ENCODE measurements at places on chromosomes 4 and X.

DNA sequence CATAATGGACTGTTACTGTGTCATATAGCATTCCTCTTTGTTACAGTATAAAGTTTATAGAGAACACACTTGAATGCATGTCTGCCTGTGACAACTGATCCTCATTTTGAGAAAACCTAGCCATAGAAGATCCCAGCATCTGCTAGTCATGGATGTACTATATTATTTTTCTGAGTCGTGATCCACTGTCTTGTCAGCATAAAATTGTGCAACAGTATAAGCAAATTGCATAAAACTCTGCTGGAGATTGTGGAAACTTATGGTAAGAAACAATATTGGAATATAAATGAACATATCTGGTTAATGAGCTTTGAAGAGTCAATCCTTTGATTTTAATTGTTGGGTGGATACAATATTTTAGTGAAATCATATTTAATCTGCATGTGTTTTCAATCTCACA lies 3.6 kb downstream of the NEIL3 start:
- no peak for DNase-seq

GRCh38 chr4:115219315-115219860 lies 106.0 kb upstream of the NDST4 start:
- no peak for DNase-seq

GRCh38 chrX:45196701-45197100 lies 4.0 kb downstream of the DIPK2B start:
- no peak for DNase-seq

DNA sequence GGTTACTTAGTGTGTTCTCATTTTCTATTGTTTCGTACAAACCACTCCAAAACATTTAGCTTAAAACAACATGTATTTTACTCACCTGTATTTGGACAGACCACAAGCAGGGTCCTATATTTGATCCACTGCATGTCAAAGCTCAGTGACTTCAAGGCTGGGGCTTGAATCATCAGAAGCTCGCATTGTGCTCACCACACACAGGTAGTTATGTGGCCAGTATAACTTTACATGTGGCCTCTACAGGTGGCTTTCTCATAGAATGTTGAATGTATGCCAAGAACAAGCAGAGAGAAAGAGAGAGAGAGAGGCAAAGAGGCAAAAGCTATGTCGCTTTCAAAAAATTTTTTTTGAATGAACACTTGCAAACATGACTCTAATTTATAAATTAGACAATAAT lies 107.6 kb downstream of the QRFPR start:
- no peak for DNase-seq

GRCh38 chrX:153495362-153495751 lies 577 bp downstream of the BGN start:
- DNase-seq: no peak

DNA sequence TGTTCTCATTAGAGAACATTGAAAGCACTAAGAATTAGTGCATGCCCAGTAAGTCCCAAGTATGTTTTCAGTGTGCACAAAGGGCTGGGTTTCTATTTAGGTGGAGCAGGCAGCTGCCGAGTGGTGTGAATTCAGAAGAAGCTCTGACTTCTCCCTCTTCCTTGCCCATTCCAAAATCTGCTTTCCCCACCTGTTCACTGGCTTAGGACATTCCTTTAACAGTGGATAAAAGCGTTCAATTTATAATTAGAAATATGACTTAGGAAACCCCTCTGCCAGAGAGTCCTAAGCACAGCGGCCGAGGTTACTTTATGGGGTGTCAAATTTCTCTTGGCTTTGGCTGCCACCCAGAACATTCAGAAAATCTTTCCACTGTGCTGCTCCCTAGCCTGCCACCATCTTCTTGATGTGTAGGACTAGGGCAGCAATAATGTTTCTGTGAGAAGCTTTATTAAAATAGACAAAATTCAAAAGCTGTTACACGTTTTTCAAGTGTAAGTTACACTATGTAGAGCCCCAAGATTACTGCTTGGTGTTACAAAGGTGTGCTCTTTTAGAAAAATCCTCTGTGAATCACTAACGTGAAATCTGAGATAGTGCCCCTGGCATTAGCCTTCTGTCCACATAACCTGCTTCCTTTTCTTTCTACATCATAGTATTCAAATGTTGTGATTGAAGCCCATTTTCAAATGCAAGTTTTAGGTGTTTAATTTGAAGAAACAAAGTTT lies 191.6 kb upstream of the ANKRD50 start:
- no peak for DNase-seq

GRCh38 chr4:83074086-83074704 lies 39.2 kb downstream of the COPS4 start:
- DNase-seq: no peak

GRCh38 chr4:104494822-104495559 lies at the start of gene CXXC4:
TSS of gene CXXC4 (minus strand) at chr4:104494894. CDS start at chr4:104491802, 3,092 bp downstream.
- no peak for DNase-seq

- DNase-seq: no peak
These were observed 51.9 kb downstream of the RBM47 start for GRCh38 chr4:40577588-40578253.

DNA sequence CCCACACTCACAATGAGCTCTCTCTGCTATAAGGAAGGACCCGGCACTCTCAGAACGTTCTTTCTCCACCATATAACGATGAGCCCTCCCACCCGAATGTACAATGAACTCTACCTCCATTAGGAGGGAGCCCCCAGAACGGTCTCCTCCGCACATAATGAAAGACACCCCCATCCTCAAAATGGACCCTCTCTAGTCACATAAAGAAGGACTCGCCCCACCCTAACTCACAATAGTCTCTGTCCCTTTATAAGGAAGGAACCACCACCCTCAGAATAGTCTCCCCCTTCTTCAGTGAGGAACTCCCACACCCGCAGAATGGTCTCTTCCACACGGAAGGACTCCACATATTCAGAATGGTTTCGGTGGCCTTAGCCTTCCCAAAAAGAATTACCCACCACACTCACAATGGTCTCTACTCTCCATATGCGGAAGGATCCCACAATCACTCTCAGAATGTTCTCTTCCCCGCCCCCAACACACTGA lies 477 bp downstream of the SLC35A2 start:
- DNase-seq: no peak

- no peak for DNase-seq
These were observed 109.3 kb downstream of the AFF2 start for GRCh38 chrX:148609515-148610327.

- DNase-seq: no peak
These were observed 48.9 kb upstream of the ZNF518B start for GRCh38 chr4:10506077-10506476.

DNA sequence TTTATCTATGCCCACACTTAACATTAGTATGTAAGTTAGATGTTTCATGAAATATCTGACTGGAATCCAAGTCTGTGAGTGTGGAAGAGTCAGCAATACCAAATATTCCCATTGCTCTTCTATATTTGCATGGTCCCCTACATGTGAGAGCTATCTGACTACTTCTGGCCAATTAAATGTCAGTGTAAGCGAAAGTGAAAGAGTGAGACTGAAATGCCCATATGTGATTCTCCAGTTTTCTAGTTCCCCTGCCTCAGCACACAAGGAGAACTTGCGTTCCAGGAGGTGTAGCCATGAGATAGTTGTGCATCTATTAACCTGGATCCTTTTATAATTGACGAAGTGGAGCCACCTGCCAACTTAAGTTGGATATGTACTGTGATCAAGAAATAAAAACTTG lies 50.1 kb upstream of the GLRB start:
- no peak for DNase-seq

DNA sequence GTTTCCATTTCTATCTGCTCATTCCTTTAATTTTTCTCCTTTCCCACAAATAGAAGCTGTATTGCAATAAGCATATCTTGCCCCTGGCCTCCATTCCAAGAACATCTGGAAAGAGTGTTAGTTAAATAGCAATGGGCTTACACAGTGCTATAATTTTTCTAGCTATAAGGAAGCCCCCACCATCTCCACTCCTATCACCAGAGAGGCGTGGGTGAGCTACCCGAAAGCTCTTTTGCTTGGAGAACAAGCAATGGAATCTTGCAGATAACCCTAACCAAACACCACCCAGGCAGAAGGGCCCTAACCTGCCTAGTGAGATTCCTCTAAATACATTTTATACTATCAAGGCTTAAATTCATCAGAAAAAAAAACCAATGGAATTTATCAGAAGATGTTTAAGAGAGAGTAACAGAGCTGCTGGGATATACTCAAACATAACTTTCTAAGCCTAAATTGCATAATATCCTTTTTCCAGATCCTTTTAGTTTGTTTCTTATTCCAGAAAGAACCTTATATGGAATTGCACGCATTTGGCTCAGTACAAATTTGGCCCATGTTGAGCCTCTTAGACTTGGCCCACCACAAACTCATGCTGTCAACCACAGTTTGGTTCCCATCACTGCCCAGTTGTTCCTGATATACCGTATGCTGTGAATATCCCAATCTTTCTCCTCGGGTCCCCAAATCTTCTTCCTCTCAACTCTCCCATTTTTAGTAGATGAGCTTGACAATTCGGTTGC lies 91.6 kb upstream of the PLAC1 start:
- DNase-seq: no peak

- DNase-seq: no peak
These were observed 56.5 kb downstream of the RELL1 start for GRCh38 chr4:37629713-37630112.

DNA sequence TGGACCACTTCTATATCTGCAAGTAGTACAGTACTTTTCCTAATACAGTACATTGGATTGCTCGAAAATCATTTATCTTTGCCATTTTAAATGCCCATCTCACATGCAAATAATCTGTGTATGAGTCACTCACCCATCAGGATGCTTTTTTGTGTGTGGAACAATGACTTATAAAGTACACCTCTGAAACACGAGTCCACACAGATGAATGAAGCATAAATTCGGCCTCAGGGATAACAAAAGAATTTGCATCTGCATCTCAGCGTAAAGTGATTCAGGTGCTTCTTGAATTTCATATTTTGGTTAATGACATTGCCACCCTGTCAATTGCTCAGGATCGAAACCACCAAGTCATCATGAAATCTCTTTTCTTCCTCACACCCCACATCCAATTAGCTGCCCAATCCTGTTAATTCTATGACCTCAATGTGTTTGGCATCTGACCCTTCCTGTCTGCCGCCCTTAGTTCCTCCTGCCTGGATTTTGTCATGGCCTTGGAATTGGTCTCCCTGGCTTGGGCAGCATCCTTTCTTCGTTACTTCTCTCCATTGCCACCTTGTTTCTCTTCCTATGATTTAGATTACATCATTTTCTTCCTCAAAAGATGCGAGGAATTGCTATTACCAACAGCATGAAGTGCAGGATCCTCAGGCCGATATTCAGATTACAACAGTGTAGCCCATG lies 161.6 kb upstream of the MID1 start:
- no peak for DNase-seq

DNA sequence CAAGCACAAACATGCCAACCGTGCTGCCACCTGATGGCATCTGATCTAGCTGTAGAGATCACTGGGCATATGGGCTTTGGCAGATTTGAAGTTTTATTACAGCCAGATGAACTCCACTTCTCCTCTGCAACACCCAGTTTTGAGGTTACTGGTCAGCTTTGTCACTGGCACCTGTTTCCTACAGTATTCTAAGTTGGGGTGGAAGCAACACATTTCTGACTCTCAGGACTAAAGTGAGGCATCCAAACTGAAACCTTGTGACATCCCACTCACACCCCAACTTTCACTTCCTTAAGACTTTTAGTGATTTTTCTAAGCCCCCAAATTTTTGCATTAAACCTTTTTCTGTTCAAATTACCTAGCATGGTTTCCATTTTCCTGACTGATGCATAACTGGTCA lies 115.1 kb upstream of the PCDH18 start:
- DNase-seq: no peak

- no peak for DNase-seq
These were observed 96.0 kb upstream of the IGFBP7 start for GRCh38 chr4:57206172-57206571.

GRCh38 chr4:159235779-159236368 lies 133.0 kb downstream of the RAPGEF2 start:
- DNase-seq: no peak

- no peak for DNase-seq
These were observed 67.7 kb upstream of the PJA1 start for GRCh38 chrX:69232945-69233344.

GRCh38 chr4:183098723-183099536 lies at the start of gene WWC2:
TSS of gene WWC2 (plus strand) at chr4:183099257. CDS start at chr4:183099492, 235 bp downstream.
- DNase-seq: peak; percentile 56

GRCh38 chr4:15340332-15340731 lies 87.5 kb upstream of the C1QTNF7 start:
- no peak for DNase-seq

DNA sequence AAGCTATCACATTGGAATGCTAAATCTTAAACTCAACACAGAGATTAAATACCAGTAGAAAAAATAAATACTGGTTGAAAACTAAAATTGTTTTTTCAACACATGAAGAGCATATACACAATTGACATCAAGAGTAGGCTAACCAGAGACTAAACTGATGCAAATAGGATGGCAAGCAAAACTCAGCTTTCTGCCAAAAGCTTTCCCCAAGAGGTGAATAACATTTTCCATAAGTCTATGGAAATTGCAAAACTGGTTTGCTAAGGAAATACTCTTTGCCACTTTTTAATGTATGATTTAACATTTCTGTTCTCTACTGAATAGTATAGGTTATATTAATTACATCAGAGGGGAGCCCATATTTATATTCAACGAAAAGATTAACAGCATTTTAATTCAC lies 23.8 kb downstream of the IQCM start:
- DNase-seq: no peak

DNA sequence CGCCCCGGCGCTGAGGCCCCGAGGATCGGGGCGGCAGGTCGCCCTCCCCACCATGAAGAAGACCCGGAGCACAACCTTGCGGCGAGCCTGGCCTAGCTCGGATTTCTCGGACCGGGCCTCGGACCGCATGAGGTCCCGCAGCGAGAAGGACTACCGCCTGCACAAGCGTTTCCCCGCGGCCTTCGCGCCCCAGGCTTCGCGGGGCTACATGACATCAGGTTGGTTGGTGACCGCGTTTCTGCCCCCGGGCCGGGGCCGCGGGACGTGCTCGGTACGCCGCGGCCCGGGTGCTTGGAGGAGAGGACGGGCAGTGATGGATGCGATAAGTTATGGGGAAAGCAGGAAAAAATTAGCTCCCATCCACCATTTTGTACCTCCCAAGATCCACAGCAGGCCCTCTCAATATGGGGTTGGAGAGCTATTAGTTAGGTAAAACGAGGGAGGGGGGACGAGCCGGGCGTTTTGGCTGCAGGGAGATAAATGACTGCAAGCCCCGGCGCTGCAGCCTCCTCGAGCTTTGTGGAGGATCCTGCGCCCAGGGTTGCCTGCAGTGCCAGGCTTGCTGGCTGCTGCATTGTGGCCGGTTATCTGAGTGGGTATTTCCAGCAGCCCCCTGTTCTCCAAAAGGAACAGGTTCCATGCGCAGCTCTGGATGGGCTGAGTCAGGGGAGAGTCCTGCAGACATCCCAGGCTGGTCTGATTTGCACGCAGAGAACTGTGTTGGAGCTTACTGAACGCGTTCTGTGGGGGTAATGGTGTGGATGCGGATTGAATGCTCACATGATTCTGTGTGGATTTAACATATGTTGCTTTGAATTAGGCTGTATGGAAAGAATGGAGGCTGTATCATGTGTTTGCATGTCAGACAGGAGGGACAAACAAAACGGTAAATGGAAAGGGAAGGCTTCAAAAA lies 1.9 kb downstream of the STOX2 start:
- no peak for DNase-seq
